Left colon (tissue), 2 donors: ENCODE measurements at places on chromosomes 12 and 14. TPM values are rescaled to one million over a fixed set of nuclear protein-coding genes. Genes with fewer than 3 reads are reported as not detected.

- DNase-seq = no peak
Measured at GRCh38 chr12:47591795-47592194, 114.0 kb downstream of the RPAP3 start.

DNA sequence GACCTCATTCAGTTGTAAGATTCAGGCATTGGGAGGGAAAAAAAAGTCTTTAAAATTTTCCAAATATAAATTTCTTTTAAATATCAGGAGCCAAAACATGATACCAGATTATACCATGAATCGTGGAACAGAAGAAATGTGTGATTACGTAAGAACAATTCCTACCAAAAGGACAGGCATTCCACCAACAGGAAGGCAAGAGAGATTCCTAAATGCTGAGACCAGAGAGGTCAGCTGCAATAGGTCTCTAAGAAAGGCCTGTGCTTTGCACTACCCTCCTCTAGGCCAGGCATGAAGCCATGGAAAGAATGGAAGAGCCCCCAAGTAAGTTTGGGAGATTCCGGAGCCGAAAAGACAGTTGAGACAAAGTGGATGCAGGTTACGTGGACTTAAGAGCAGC lies 83.7 kb downstream of the PTGER2 start:
- DNase-seq = no peak

GRCh38 chr14:63091394-63091996 lies 46.2 kb upstream of the KCNH5 start:
- no peak for DNase-seq

DNA sequence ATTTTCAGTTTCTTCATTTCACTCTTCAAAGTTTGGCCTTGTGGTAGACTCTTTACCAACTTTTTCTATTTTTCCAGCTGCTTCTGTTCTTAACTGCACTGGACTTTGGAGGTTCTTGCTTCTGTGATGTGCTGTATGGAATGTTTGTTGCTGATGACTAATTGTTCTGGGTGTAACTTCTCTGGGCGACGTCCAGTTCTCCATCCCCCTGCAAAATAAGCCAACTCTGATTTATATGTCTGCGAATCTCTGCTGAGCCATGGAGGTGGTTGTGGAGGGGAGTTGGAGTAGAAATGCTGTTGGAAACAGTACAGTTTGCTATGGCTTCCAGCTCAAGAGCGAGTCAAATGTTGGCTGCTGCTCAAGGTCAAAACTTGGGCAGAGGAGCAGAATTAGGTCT lies 113.9 kb upstream of the DYRK2 start:
- DNase-seq = no peak

- DNase-seq = no peak
Measured at GRCh38 chr14:51552275-51552674, 99.4 kb upstream of the FRMD6 start.

Gene RIMKLB
- total RNA-seq = 4.9 TPM

Gene TUNAR
- total RNA-seq = not detected

Gene KLRK1
- 0.92 TPM for total RNA-seq
